ENCODE measurements at places on chromosomes 2 and 18.

GRCh38 chr2:205780645-205781044 lies 98.3 kb downstream of the NRP2 start:
- no peak for DNase-seq

DNA sequence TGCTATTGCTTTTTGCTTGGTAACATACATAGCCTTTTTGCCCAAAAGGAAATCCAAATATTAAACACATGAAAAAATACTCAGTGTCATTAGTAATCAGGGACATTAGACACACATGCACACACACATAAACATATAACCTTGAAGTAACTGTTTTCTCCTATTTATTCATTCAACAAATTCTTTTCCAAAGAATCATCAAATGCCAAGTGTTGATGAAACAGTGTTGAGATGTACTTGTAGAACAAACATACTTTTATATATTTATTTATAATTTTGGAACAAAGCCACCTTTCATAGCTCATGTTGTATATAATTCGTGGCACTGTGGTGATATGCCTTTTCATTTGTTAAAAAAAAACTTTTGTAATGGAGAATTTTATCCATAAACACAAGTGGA lies 81.0 kb downstream of the APLF start:
- DNase-seq: no peak

DNA sequence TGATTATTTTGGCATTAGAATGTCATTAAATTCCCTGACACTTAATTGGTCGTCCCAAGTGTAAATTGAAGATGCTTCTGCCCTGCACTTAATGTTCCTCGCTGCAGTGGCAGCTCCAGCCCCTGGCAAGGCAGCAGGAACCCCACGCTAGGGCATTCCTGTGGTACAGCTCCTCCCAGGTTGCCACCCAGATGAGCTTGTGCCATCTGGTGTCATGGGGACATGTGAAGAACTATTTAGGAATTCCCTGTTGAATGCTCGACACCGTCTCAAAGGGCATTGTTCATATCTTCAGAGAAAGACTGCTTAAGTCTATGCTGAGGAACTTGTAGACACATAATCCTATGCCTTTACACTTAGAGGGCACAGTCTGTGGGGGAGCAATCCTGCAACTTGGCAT lies 38.9 kb downstream of the BCL2L11 start:
- no peak for DNase-seq

DNA sequence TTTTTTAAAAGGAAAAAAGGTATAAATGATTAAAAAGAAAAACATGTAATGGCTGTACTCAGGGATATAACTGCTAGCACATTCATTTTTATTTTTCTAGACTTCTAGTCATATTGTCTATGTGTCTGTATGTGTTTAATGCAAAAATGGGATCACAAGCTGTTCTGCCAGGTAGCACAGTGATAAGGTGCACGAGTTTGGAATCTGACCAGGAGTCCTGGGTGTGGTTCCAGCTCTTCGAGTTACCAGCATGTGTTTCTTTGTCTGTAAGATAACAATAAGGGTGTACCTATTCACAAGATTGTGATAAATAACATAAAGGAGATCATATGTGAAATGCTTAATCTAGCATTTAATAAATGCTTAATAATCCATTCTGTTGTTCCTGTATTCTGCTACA lies 145.3 kb downstream of the PKP4 start:
- no peak for DNase-seq

- DNase-seq: no peak
These were observed 16.8 kb downstream of the SERPINB10 start for GRCh38 chr18:63924551-63924950.

DNA sequence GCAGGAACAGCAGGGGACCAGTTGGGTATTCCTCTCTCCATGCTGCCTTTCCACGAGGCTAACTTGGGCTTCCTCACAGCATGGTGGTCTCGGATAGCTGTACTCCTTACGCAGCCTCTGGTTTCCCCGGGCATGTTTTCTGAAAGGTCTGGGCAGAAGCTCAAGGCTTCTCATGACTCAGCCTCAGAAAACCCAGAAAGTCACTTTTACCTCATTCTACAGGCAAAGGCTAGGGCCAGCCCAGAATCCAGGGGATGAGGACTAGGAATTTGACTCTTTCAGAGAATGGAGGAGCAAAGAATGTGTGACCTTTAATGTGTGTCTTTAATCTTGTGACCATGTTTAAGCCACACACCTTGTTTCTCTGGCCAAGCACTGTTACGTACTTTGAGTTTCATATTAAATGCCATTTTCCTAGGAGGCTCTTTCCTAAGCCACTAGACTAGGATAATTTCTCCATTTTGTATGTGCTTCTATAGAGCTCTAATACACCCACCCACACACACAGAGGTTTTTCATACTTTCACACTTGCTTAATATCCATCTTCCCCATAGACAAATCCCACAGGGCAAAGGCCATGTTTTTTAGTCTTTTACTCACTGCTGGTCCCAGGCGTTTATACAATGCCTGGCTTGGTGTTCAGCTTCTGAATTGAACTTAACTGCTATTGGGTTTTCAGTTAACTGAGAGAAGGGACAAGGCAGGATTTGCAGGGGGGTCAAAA lies 77.3 kb downstream of the LONRF2 start:
- peak; percentile 67 for DNase-seq

GRCh38 chr2:162509288-162509968 lies 165.5 kb downstream of the GCA start:
- no peak for DNase-seq

DNA sequence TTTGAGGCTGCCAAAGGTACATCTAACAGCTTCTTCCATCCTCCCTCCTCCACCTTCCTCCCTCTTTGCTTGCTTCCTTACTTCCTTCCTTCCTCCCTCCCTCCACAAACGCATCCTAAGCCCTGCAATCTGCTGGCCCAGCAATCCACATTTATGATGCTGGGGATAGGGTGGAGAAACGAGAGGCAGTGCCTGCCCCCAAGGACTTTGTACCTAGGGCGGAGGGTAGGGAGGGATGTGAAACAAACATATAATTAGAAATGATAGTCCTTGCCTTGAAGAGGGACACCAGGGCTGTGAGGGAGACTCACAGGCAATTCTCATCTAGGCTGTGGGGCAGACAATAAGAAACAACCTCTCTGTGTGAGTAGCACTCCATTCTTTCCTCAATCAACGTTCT lies 188.3 kb downstream of the ANKRD30B start:
- no peak for DNase-seq

- DNase-seq: no peak
These were observed 80.9 kb downstream of the GALNT1 start for GRCh38 chr18:35662293-35663062.

DNA sequence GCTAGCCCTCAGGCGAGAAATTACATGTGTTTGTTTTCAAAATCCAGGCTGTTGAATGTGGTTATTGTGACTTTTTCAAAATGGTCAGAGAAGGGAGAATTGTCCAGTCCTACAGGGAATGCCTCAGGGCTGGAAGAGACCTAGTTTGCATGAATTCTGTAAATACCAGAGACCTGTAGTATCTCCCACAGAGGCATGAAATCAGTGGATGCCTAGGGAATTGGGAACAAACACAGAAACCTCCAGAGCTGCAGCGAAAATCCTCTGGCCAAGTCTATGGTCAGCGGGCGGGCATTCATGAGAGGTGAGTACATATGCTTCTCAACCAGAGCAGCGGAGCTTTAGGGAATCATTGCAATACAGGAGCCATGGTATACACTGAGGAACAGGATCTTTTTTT lies 1596.5 kb upstream of the NXPH2 start:
- no peak for DNase-seq

GRCh38 chr2:187310701-187311100 lies 137.4 kb downstream of the CALCRL start:
- DNase-seq: no peak

- DNase-seq: no peak
These were observed 167.5 kb downstream of the UPP2 start for GRCh38 chr2:158269143-158269542.

- DNase-seq: no peak
These were observed 15.7 kb downstream of the CCBE1 start for GRCh38 chr18:59681521-59682004.

GRCh38 chr2:141496810-141497209 lies 634.0 kb downstream of the LRP1B start:
- DNase-seq: no peak

DNA sequence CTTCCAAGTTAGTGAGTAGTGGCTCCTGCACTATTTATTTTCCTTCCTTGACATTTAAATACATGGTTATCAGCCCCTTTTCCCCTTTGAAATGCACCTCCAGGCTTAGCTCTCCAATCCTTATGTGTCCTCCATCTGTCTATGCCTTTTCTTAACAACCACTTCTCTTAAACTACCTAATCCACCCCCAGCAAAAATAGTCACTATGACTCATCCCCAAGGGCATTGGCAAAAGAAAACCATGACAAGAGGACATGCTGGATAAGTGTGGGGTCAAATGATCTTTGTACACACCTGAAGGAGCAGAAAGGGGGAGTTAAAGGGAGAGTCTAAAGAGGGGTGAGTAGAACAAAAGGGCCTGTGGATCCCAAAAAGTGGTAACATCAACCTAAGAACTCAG lies 127.2 kb downstream of the ANKRD44 start:
- no peak for DNase-seq

- DNase-seq: no peak
These were observed 1.6 kb downstream of the MTCL1 start for GRCh38 chr18:8706791-8707555.

DNA sequence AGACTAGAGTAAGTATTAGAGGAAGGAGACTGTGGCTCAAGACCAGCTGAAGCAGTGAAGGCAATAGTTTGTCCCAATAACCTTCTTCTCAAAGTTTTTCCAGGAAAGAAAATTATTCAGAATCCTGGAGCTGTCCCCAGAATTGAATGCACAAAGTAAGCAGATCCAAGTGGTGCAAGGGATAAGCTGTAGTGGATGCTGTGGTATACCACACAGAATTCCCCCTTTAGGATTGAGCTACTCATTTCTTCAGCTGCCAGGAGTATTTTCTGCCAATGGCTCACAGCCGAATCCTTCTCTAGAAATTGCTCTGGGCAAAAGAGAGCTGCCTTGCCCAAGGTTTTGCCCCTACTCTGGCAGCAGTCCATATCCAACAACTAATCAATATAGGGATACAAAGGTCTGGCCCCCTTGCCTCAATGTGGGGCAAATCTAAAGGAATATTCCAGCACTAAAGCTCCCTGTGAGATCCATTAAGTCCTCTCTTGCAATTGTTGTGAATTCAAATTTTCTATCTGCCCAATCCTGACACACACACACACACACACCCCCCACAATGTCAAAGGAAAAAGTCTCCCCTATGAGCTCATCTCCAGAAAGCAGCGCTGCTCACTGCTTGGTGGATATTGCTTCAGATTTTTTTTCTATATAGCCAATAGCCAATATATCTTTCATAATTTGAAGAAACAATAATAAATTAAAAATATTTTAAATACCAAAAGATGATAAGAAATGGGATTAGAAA lies 18.4 kb upstream of the TCF7L1 start:
- no peak for DNase-seq

DNA sequence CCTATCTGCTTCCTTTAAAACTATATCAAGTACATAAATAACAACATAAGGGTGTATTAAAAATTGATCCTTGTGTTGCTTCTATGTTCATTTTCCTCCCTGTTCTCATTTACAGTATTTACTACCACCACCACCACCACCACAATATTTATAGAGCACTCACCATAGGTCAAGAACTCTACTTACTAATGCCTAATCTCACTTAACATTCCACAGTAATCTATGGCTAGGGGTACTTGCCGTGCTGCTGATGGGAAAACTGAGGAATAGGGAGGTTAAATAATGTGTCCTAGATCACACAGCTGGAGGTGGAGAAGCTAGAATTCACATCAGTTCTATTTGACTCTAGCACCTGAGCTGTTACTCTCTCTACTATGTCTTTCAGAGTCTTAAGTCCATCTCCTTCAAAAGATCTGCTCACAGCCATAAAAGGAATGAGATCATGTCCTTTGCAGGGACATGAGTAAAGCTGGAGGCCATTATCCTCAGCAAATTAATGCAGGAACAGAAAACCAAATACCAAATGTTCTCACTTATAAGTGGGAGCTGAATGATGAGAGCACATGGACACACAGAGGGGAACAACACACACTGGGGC lies 54.1 kb upstream of the ZNF385B start:
- no peak for DNase-seq

- DNase-seq: peak; percentile 41
These were observed 16.3 kb downstream of the CAPN14 start for GRCh38 chr2:31200972-31201371.

GRCh38 chr2:6452702-6453481 lies 412.8 kb downstream of the CMPK2 start:
- no peak for DNase-seq

- no peak for DNase-seq
These were observed 35.3 kb downstream of the CRACDL start for GRCh38 chr2:98900721-98901120.

GRCh38 chr18:29849144-29849543 lies 1193.4 kb downstream of the DSC3 start:
- no peak for DNase-seq
